ENCODE measurements at places on chromosomes 5 and 9.
A peak's percentile ranks its signal among the peaks of the same experiment; 100 is the strongest.

- DNase-seq, result no peak
These were observed 97.4 kb downstream of the CDK5RAP2 start for GRCh38 chr9:120482424-120483186.

DNA sequence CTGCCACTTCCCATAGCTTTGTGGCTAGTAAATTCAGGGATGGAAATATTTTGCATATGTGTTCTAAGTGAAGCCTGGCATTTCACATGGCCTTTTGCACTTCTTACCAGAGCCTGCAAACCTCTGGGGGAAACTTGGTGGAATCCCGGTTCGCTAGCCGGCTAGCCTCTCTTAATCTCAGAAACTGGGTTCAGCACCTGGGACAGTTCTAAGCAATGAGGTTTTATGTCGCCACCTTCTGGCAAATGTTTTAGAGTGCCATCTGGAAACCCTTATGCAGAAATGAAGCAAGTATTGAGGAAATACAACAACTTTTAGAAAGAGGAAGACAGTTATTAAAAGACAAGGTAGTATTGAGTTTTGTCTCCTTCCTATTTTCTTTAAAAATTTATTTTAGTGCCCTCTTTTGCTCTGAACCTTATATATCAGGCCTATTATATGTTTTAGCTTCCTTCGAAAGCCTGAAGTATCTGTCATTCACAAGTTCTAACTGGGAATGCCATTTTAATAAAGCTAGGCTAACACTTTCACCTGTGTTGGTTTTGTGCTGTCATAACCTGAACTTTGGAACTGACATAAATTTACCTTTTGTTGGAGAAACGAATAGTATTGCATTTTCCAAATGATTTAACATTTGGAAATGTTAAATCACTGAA is 963 bp upstream of the HTR1A start:
- peak; percentile 52 for DNase-seq

- no peak for DNase-seq
These were observed 11.5 kb downstream of the DDX4 start for GRCh38 chr5:55749387-55749786.

- DNase-seq, result no peak
These were observed 281.6 kb downstream of the SLF1 start for GRCh38 chr5:94900006-94900505.

- DNase-seq, result no peak
These were observed 14.8 kb downstream of the ATP10B start for GRCh38 chr5:160837211-160837610.

DNA sequence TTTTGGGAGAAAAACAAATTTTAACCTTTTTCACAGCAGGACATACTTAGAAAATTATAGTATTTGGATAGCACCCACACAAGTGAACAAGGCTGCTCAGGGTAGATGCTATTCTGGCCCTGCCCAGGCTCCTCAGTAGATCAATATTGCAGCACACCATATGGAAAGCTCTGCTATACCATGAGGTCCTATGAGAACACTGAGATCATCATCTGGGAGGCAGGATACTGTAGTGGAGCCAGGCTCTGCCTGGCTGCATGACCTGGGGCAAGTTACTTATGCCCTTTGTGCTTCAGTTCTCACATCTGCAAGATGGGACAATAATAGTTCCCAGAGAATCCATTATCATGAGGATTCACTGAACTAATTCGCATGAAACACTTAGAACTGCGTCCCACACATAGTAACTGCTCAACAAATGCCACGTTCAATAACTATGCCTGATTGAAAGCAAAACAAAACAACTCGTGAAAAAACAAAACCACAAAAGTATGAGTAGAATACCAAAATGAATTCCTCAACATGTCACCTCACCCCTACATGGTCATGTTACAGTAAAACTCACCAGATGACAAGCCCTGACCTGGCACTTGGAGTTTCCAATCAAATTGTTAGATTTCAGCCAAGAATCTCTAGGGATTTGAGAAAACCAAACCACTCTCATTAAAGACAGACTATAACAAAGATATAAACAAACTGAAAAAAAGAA is 31.9 kb downstream of the ARSB start:
- no peak for DNase-seq

Measured in activated naive CD4-positive, alpha-beta T cell treated with anti-CD3 and anti-CD28 coated beads for 36 hours (primary cell).